ENCODE measurements at places on chromosomes 7 and 10.

GRCh38 chr7:122305475-122306319, 1.1 kb upstream of the FEZF1 start:
- DNase-seq: peak; percentile 46

GRCh38 chr10:86310702-86311101, 55.9 kb downstream of the GRID1 start:
- DNase-seq: no peak

- no peak for DNase-seq
Observed at GRCh38 chr10:103555325-103555649, 61.8 kb downstream of the NEURL1 start.

- DNase-seq: no peak
Observed at GRCh38 chr10:59134785-59135184, 41.7 kb upstream of the PHYHIPL start.

DNA sequence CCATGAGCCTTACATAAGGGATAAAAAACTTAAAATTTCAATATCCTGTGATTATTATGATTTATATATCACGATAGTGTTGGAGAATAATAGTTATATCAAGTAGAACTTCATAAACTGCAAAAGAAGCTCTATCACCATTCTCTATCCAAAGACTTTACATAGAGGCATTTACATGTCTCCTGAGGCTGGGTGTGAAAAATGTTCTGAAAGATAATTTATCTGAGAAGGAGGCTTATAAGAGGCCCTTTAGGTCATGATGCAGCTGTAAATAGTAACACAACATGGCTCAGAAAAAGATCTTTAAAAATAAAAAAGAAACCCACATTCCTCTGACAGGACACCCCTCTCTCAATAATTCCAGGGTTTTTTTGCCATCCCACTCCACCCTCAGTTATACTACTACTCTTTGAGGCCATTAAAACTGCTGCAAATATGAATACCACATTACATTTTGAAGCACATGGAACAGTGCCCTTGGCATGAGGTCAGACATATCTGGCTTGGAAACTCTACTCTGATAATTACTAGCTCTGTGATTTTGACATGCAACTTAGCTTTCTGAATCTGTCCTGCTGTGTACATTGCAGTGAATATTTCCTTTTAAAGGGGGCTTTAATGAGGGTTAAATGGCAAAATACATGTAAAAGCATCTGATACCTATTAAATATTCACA, 55.5 kb downstream of the SLC16A12 start:
- DNase-seq: no peak

DNA sequence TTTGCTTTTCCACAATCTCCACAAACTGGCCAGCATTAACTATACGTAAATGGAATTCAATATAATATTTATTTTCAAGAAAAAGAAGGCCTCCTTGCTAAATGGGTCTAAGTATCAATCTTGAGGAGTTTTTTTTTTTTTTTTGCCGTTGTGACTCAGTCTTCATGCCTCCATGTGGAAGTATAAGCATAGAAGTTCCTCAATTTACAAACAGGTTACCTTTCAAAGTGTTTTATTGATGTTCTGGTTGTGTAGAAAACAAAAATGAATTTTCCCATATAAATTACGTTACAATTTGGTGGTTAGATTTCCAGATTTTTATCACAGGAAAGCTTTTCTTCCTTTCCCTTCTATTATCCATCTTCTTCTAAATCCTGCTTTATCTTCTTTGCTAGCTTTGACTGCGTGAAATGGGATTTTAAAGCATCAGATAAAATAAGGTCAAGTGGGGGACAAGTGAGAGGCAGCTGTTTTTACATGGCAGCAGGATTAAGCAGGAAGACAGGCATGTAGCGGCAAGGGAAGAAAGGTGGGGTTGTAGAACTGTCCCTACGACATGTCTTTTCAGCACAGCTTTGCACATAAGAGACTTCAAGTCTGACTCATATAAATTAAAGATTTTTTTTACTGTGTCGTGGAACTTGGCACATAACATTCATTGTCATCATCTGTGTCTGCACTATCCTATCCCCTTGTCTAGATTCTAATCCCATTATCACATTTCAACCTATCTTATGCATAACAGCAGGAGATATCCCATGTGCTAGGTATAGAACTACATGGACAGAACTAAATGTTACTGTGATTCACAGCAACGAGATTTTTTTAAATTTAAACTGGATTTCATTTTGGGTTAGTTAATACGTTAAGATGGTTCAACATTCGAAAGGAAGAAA, 135.3 kb upstream of the FAM3C start:
- no peak for DNase-seq

DNA sequence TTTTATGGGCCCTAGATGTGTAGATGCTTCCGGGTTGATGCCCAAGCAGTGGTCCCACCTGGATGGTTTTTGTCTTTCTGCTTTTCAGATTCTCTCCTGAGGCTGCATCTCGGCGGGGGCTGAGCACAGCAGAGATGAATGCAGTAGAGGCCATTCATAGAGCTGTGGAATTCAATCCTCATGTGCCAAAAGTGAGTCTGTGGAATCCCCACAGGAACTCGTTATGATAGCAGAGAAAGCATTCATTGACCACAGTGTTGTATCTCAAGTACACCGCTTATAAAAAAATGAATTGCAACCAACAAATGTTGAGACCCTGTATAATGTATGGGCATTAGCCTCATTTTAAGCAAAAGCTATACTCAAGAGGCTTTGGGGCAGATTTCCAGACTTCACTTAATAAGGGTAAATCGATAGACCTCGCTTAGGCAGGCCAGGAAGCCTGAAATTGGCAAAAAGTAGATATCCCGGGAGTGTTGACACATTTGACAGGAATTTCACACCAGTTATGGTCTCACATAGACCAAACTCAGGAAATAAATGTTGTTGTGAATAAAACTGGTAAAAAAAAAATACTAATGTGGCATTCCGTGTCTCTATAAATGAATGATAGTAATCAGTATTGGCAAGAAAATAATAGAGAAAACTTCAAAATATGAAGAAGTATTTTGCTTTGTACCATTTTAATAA, 132.0 kb downstream of the WNT2 start:
- no peak for DNase-seq

GRCh38 chr10:66144016-66144415, 781.8 kb upstream of the LRRTM3 start:
- no peak for DNase-seq

DNA sequence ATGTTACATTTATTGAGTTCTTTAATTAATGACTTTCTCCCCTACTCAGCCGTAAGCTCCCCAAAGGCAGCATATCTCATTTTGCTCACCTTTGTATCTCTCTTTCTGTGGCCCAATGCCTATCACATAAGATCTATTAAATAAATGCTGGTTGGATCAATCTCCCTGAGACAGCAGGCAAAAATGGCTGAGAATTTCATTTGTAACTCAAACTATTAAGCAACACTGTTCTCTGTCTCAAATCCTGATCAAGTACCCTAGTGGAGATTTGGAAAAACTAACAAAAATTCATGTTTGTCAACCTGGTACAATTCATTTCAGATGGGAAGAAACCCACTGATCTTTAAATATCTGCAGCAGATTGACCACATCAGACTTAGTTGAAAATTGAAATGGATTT, 127.4 kb downstream of the ZFAND4 start:
- no peak for DNase-seq

GRCh38 chr7:79340212-79340611, 113.3 kb downstream of the MAGI2 start:
- no peak for DNase-seq

DNA sequence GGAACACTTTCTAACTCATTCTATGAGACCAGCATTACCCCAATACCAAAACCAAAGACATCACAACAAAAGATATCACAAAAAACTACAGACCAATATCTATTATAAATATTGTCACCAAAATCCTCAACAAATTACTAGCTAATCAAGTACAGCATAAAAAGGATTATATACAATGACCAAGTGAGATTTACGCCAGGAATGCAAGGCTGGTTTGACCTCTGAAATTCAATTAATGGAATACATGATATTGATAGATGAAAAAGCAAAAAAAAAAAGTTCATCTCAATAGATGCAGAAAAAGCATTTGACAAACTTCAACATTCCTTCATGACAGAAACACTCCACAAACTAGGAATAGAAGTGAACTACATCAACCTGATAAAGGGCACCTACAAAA, 175.3 kb downstream of the LCOR start:
- no peak for DNase-seq

DNA sequence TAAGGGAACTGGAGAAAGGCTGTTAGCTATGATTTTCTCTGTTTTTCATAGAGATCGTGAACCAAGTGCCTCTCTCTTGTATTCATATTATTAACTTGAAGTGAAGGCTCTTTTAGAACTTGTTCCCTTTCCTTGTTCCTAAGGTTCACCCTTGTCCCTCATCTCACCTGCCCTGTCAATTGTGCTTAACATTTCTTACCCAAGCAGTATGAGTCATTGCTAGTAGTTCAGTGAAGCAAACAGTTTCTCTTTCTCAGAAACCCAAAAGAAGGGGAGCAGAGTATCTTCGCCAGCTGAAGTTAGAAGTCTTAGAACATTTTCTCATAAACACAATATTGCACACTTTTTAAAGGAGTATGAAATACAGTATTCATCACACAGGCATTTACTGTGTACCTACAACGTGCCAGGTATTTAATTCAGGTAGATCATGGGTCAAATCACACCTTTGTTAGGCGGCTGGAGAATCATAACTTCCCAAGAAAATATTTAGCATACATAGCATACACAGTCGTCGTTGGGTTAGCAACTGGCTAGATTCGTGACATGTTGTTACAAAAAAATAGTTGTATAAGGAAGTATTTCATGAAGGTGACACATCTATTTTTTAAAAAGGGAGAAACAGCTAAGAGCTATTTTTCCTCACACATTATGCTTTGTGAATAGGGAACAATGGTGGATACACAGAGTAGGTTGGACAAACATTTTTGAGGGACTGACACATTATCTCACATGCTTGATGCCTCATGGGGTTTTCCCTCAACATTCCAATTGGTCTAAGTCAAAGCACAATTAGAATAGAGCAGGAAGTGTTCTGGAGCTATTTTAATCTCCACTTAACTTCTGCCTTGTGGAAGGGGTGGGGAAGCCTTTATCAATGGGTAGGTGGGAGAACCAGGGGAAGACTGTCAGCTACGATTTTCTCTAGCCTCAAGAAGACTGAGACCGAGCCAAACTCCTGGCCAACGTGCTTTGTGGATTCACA, 13.2 kb downstream of the HDAC9 start:
- no peak for DNase-seq

GRCh38 chr7:154913638-154914307, 89.2 kb downstream of the PAXIP1 start:
- DNase-seq: peak; percentile 39

DNA sequence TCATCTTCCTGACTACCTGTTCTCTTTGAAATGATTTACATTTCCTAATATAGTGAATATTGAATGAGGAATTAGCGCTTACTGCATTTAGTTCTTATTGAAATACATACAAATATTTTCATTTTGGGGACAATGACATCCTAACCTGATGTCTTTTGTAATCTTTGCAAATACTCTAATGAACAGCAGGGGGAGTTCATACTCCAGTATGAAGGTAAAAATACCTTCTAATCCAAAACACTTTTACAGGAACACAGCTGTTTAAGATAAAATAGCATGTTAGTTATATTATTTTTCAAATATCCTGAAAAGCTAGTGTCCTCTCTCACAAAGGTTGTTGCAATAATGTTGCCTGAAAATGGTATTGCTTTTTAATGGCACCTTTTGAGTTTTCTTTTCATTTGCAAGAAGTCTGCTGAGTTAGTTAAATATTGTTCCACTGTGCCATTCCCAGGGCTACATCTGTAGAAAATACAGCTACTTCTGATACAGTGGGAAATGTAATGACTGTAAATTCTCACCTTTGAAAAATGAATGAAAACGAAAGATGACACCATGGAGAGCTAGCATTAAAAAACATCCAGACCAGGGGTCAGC, 400.0 kb downstream of the PHF14 start:
- peak; percentile 52 for DNase-seq

DNA sequence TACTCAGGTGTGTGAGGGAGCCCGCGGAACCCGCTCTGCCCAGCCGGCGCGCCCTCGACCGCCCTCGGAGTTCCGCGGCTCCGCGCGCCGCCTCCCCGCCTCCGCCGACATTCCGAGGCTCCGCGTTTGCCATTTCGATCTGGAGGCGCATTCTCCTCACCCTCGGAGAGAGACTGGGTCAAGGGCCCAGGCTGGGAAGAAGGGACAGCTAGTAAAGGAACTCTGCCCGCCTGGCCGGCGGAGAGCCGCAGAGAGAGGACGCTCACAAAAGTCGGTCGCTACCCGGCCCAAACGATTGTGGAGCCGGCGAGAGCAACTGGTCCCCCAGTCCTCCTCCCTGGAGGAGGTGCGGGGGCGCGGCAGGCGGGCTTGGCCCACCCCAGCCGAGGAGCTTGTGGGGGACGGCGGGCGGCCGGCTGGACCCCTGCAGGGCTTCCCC, 74.5 kb upstream of the LEP start:
- DNase-seq: peak; percentile 4

GRCh38 chr7:108313086-108313485, 143.2 kb downstream of the NRCAM start:
- no peak for DNase-seq

- DNase-seq: no peak
Observed at GRCh38 chr7:73717991-73718405, 1.5 kb downstream of the STX1A start.

GRCh38 chr10:93844979-93845626, 48.7 kb upstream of the SLC35G1 start:
- DNase-seq: no peak

DNA sequence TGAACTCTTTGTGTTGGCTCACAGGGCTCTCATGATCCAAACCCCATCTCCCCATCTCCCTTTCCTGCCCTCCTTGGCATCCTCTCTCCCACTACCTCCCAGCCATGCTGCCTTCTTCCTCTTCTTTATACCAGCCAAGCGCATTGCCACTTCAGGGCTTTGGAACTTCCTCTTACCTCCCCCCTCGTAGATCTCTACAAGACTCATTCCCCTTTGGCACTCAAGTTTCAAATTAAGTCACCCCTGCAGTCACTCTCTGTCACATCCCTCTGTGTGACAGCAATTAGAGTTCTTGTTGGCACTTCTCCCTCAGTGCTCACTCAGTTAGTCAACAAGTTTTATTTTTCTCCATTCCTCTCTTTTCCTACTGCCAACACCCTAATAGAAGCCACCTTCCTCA, 20.8 kb upstream of the NRP1 start:
- DNase-seq: no peak

DNA sequence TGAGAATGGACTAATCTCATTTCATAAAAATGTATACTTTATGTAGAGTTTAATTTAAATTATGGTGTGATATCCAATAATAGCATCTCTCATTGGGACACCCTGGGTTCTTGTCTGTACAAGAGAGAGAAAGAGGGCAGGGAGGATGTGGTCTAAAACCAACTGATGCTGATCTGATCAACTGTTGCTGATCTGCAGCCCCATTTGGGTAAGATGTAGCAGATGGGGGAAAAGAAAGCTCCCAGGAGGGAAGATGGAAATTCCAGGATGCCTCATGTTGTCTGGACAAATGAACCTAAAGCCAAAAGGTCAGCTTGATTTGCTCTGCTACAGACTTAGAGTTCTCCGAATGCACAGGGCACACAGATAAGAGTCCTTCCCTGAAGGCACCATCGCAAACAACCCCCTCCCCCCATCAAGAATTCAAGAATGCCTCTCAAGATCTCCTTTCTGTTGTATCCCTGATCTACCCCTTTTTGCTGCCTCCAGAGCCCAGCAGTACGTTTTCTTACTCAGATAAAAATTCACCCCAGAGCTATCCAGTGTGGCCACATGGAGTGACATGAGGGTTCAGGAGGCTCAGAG, 171.4 kb upstream of the INHBA start:
- no peak for DNase-seq

GRCh38 chr10:126569513-126570244, 100.8 kb downstream of the C10orf90 start:
- DNase-seq: no peak

- DNase-seq: no peak
Observed at GRCh38 chr10:76257816-76258215, 826.4 kb downstream of the LRMDA start.

- DNase-seq: no peak
Observed at GRCh38 chr10:84473136-84473535, 144.7 kb downstream of the CCSER2 start.
